ENCODE measurements at places on chromosomes 6 and 20.

DNA sequence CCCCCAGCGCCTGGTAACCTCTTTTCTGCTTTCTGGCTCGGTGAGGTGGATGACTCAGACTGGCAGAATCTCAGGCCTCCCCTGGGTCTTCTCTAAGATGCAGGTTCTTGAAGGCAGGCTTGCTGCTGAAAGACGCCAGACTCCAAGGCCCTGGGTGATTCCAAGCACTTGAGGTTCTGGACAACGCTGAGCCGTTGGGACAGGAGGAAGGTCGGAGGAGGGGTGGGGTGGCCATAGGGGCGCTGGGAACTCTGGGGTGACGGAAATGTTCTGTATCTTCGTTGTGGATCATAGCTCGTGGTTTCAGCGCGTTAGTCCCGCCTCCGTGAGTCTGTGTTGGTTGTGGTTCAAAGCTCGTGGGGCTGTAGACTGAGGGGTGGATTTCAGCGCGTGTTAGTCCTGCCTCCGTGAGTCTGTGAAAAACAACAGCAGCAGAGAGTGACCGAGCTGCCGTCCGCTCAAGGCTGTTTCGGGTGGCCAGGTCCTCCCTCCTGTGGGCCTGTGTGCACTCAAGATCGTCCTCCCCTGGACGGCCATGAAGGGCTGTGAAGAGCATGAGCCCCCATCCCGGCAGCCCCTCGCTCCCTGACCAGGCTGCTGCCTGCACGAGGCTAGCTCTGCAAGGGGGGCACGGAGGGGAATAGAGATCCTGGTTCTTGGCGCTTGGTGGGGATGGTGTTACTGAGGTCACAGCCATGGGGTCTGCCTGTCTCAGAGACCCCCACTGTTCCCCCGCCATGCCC, 7.7 kb downstream of the NTSR1 start:
- H3K27me3 ChIP-seq = no peaks in the 10 kb centered on the region
- no peak for DNase-seq
- no peaks in the 10 kb centered on the region for H3K4me1 ChIP-seq

- no peaks in the 10 kb centered on the region for H3K27me3 ChIP-seq
- no peaks in the 10 kb centered on the region for H3K36me3 ChIP-seq
- DNase-seq = no peak
- H3K4me3 ChIP-seq = no peak overlapping the region
- H3K4me1 ChIP-seq = no peaks in the 10 kb centered on the region
Measured at GRCh38 chr6:16850681-16851026, 89.4 kb upstream of the ATXN1 start.

DNA sequence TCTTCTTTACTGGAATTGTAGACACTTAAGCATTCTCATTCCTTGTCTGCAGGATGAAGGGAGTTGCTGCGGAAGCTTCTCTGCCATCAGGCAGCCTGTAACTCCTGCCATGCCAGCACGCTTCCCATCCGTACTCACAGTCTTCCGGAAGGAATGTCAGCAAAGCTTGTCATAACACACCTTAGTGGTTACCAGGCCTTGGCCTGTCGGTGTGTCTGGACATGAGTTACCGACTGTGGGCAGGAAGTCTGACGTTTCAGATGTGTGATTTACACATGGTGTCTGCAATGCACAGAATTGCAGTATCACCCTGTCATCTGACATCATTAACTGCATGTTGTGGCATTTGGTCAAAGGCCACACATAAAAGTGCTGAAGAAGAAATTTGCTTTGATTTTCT, 102.2 kb downstream of the SLC24A3 start:
- no peaks in the 10 kb centered on the region for H3K27me3 ChIP-seq
- no peaks in the 10 kb centered on the region for H3K36me3 ChIP-seq
- no peak for DNase-seq
- H3K4me1 ChIP-seq = no peaks in the 10 kb centered on the region

DNA sequence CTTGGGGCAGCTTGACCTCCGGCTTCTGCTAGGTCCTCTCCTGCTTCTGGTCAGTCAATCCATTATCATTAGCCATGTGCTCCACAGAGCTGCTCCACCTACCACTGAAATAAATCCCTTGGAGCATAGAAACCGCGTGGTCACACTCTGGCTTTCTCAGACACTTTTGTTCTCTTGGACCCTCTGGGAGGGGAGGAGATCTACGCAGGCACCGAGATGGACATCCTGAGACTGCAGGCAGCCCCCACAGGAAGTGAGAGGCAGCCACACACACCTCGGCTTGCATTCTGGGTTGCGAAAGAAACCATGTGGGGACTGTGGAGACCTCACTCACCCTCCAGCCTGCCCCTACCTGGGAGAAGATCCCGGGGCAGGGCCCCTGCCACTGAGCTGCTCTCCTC, 79.5 kb downstream of the FYN start:
- DNase-seq = no peak
- H3K36me3 ChIP-seq = no peaks in the 10 kb centered on the region
- no peak overlapping the region for H3K27ac ChIP-seq
- H3K27me3 ChIP-seq = no peaks in the 10 kb centered on the region
- H3K4me3 ChIP-seq = no peak overlapping the region

All from colonic mucosa (tissue), 4 donors.